ENCODE measurements at places on chromosomes 3 and 15.

DNA sequence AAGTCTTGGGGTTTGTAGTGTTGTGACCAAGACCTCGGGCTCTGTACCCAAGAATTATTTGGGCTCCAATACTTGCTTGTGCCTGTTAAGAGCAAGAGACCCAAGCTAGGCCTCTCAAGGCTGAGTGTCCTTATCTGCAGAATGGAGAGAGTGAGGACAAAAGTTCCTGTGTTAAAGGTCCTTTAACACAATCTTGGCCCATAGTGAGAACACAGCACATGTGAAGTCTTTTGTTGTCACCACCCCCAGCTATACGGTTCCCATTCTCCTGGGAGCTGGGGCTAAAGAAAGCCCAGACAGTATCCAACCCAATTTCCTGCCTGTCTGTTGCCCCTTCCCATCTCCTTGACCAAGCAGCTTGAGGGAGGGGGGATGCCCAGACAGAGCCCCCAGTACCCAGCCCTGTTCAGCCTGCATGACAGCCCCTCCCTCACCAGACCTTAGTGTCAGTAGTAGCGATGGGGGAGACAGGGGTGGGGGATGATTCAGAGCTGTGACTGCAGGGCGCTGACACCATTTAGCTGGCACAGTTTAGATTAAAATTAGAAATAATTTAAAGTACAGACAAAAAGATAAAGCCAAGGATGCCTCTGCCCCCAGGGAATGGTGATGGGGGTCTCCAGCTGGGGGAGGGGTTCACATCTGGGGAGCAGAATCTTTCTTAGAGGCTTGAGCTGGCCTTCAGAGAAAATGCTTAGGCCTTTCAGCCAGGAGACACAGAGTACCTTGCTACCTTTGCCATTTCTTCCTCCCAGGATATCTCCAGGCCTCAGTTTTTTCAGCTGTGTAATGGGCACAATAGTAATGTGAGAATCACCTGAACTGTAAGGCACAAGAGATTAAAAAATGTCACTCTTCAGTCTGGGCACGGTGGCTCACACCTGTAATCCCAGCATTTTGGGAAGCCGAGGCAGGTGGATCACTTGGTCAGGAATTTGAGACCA, 2.7 kb downstream of the PRKCD start:
- no peak for DNase-seq

- no peak for DNase-seq
Observed at GRCh38 chr15:37652646-37653417, 281.6 kb upstream of the TMCO5A start.

- no peak for DNase-seq
Observed at GRCh38 chr15:69947394-69947793, 150.3 kb downstream of the TLE3 start.

DNA sequence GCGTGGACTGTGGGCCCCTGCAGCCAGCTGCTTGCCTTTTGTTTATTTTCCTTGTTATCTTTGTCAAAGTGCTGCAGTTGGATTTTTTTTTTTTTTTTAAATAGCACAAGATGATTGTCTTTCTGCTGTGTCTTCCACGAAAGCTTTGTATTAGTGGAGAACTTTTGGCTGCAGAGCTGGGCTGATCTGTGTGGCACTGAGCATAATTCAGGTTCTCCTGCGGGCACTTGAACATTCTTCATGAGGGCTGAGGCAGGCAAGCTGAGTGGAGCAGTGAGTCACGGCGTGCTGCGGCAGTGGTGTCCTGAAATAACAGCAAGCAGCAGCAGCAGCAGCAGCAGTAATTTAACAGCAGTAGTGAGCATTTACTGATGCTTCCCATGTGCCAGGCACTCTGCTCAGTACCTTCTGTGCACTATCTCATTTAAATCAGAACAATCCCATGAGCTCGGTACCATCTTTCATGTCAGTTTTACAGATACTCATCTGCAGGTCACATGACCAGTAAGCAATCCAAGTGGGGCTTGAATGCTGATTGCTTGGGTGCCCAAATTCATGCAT, 45.8 kb downstream of the MITF start:
- no peak for DNase-seq

DNA sequence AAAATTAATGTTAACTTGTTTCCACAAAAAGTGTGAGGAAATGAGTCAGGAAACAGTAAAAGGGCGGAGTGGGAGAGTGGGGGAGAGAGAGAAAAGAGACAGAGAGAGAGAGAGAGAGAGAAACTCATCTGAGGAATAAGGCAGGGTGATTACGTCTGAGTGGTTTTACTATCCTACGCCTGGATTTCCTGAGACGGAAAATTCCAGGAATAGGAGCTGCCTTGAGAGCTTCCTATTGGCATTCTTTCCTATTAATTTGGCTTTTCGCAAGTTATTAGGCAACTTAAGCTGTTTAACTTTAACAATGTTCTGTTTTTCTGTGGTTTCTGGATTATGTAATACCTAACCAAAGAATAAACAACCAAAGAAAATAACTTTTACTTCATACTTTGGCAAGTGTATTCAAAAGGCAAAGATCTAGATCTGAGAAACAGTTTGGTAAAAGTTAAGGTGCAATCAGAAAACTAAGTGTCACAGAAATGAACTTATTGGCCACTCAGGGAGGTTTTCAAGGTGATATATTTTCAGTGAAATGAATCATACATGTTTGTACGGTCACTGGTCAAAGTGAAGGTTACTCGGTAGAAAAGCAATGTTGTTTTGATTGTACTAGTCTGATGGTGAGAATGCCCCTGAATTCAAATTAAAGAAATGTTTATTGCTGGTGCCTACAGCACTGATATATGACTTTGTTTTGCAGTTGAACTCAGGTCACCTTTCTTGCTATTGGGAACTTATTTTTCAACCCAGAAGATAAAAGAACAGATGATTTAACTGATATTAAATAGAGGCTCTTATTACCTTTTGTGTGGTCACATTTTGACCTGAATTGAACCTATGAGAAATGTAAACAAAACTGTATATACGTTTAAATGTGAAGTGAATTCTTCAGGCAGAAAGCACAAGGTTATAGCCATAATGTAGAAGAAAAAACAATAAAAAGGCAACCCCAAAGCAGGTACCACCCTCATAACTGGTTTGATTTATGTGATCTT, 39.9 kb upstream of the TNFSF10 start:
- no peak for DNase-seq

Data from CD4-positive, alpha-beta T cell (primary cell).